ENCODE measurements at places on chromosomes 7 and 10. TPM values are rescaled to one million over a fixed set of nuclear protein-coding genes. Genes with fewer than 3 reads are reported as not detected.
A peak's percentile ranks its signal among the peaks of the same experiment; 100 is the strongest.

DNA sequence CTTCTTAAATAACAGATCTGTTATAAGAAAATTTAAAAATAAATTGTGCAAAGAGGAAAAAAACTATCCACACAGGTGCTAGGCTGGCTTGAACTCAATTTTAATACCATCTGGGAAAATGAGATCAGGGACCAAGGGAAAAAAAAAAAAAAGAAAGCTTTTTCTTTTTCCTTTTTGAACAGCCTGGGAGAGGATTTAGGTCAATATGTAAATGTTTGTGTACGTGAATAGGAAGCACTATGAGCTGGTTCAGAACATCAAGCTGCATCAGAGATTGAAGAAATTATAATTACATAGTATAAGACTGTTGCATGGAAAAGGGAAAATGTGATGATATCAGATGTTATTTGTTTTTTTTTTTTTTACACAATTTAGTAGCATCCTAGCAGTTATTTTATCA is 548.0 kb downstream of the ARL4A start:
- H3K36me3 ChIP-seq: no peaks in the 10 kb centered on the region
- H3K27me3 ChIP-seq: peaks cover 4% of the 10 kb centered on the region
- peaks cover 37% of the 10 kb centered on the region for H3K4me1 ChIP-seq
- H3K27ac ChIP-seq: peak overlapping the region; percentile 82

Gene ITGA8
- total RNA-seq: 0.93 TPM

GRCh38 chr7:83441-83840 is 108.9 kb upstream of the FAM20C start:
- H3K27ac ChIP-seq: no peak overlapping the region
- no peaks in the 10 kb centered on the region for H3K36me3 ChIP-seq
- H3K4me3 ChIP-seq: no peak overlapping the region
- H3K27me3 ChIP-seq: peaks cover 10% of the 10 kb centered on the region
- no peak for DNase-seq

DNA sequence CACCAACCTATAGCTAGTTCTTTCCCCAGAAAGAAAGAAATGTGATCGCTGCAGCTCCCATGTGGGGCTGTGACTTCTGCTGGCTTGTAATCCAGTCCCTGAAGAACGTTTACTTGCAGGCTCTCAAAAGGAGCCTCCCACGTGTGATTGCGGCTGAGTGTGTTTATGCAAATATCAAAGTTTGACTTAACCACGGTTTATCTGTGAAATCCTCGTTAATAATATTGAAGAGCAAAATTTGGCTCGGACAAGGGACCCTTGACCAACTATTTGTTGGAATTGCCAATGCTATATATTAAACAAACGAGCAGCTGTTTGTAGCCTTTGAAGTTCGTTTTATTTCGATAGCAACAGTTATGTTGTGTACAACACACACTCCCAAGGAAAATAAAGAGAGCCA is 470.1 kb upstream of the NRP1 start:
- peaks cover 6% of the 10 kb centered on the region for H3K4me1 ChIP-seq
- H3K4me3 ChIP-seq: no peak overlapping the region
- DNase-seq: no peak

DNA sequence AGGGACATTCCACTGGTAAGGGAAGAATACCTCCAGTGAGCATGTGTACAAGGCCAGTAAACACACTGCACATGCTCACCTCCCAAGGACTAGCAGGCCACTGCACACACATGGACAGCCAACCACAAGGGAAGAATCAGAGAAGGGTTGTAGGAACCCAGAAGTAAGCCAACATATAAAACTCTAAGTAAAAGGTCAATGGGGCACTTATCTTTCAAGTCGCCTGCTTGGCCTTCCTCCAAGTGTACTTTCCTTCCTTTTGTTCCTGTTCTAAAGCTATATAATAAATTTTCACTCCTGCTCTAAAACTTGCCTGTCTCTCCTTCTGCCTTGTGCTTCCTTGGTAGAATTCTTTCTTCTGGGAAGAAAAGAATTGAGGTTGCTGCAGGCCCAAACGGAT is 33.0 kb downstream of the ORC5 start:
- peaks cover 2% of the 10 kb centered on the region for H3K27me3 ChIP-seq
- H3K27ac ChIP-seq: no peak overlapping the region
- no peak for DNase-seq
- H3K4me1 ChIP-seq: no peaks in the 10 kb centered on the region
- no peak overlapping the region for H3K4me3 ChIP-seq
- H3K36me3 ChIP-seq: peaks cover 29% of the 10 kb centered on the region

DNA sequence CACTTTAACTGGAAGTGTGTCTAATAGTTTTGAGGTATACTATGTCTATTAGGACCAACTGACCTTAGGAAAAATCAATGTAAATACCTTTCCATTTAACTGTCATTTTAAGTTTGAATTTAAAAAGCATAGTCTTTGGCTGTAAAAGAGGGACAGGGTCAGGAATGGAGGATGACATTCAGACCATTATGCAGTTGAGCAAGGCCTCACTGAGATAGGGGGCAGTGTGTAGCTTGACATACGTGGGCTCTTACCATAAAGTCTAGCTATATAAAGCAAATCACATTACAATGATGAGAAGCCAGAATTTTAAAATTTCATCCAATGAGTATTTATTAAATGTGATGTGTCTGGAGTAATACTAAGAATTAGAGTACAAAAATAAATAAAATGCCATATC is 17.9 kb downstream of the PALS2 start:
- H3K27me3 ChIP-seq: no peaks in the 10 kb centered on the region
- H3K27ac ChIP-seq: no peak overlapping the region
- no peaks in the 10 kb centered on the region for H3K4me1 ChIP-seq
- no peak for DNase-seq
- no peaks in the 10 kb centered on the region for H3K36me3 ChIP-seq
- H3K4me3 ChIP-seq: no peak overlapping the region

DNA sequence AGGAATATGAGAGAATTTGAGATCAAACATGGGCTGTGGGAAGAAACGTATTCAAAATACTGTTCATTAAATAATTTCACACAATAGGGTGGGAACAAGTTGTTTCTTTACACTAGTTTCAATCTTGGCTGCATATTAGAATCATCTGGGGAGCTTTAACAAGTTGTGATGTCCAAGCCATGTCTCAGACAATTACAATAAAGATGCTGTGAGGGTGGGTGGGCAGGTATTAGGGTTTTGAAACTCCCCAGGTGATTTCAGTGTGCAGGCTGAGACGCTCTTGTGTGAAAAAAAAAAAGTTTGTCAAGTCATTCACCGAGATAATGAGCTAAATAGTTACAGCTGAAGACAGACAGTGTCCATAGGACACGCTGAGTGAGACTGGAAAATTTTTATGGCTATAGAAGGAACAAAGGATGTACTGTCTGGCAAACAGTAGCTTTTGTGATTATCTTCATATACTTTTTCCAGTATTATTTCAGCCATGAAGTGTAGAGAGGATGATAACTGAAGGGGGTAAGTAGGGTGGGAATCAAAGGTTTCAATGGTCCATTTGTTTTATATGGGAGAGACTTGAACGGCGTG is 12.6 kb upstream of the LAMB4 start:
- no peak for DNase-seq
- H3K27me3 ChIP-seq: peaks cover 1% of the 10 kb centered on the region
- H3K4me1 ChIP-seq: peaks cover 3% of the 10 kb centered on the region
- H3K4me3 ChIP-seq: no peak overlapping the region
- H3K36me3 ChIP-seq: peaks cover 4% of the 10 kb centered on the region

- no peak overlapping the region for H3K27ac ChIP-seq
- DNase-seq: no peak
- H3K27me3 ChIP-seq: peaks cover 2% of the 10 kb centered on the region
- H3K4me3 ChIP-seq: no peak overlapping the region
- H3K36me3 ChIP-seq: no peaks in the 10 kb centered on the region
These were observed 69.0 kb downstream of the CDH23 start for GRCh38 chr10:71465551-71466252.

DNA sequence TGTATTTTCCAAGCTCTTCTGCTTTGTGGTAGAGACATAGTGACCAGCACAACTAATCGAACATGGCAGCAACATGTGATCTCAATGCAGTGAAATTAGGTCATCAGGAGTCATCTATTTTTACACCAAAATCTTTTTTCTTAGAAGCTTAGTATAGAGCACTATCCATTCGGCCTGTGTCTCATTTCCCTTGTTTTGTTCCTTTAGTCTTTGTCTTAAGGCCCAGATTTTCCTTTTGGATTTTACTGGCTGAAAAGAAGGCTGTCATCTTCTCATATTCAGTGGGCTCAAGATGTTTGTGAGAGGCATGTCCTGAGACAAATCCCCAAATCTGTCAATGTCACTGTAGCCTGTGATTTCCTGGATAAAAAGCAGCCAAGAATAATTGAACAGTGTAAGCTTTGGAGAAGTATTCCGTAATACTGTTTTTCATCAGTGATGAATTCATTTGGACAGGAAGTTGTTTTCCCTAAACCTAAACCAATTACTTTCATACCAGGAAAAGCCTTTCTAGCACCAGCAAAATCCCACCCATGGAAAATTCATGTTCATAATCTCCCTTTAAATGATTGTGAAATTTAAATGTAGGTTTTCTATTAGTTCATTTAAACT is 55.2 kb downstream of the MAGI2 start:
- H3K4me3 ChIP-seq: no peak overlapping the region
- DNase-seq: no peak
- H3K4me1 ChIP-seq: no peaks in the 10 kb centered on the region
- H3K27ac ChIP-seq: no peak overlapping the region

DNA sequence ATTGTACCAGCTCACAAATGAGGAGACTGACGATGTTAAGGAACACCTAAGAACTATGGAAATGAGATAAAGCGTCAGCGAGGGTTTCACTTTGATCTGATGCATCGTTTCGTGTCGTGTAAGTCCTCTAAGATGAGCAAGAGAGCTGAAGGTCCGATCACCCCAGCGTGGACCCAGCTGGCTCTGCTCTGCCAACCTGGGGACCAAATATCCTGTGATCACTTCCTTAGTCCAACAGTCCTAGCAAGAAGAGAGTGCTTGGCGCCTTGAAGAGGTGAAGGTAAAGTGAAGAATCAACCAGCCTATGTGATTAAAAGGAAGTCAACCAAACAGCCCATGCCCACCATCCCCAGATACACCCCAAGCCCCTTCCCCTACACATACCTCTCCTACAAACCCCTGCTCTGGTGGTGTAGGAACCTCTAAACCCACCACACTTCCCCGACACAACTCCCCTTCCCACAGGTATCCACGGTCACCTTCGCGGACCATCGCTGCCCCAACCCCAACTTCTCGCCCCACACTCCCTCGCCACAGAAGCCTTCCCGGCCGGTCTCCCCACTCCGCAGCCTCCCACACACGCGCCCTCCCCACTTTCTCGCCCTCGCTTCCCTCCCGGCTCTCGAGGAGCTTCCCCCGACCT is 722 bp downstream of the UPF2 start:
- no peaks in the 10 kb centered on the region for H3K36me3 ChIP-seq
- H3K27ac ChIP-seq: peak overlapping the region; percentile 84
- peak overlapping the region; percentile 94 for H3K4me3 ChIP-seq
- H3K27me3 ChIP-seq: peaks cover 4% of the 10 kb centered on the region
- DNase-seq: no peak

GRCh38 chr7:23261843-23262452 is 15.4 kb downstream of the GPNMB start:
- no peaks in the 10 kb centered on the region for H3K4me1 ChIP-seq
- no peaks in the 10 kb centered on the region for H3K27me3 ChIP-seq
- DNase-seq: peak; percentile 60

- H3K27ac ChIP-seq: no peak overlapping the region
- H3K36me3 ChIP-seq: peaks cover 24% of the 10 kb centered on the region
- H3K4me3 ChIP-seq: no peak overlapping the region
- no peak for DNase-seq
These were observed 259.9 kb downstream of the PTPRN2 start for GRCh38 chr7:158327571-158328180.

DNA sequence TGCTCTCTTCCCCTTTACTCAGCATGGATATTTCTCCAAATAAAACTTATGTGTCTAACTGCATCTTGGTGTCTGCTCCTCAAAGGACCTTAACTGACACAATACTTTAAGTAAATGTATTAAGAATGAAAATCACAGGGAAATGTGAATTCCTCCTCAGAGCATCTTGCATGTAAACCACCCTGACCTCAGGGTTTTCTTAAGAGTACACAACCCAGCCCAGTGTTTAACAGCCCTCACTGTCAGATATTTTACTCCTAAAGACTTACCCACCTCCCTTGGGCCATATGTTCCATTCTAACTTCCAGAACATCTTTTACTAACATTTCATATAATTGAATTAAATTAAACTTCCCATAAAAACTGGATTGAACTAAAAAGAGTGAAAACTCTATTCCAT is 315.3 kb downstream of the HPSE2 start:
- H3K27me3 ChIP-seq: no peaks in the 10 kb centered on the region
- no peak overlapping the region for H3K4me3 ChIP-seq
- no peak for DNase-seq
- no peak overlapping the region for H3K27ac ChIP-seq
- no peaks in the 10 kb centered on the region for H3K4me1 ChIP-seq
- no peaks in the 10 kb centered on the region for H3K36me3 ChIP-seq

- no peak overlapping the region for H3K27ac ChIP-seq
- H3K36me3 ChIP-seq: no peaks in the 10 kb centered on the region
- DNase-seq: no peak
- no peaks in the 10 kb centered on the region for H3K4me1 ChIP-seq
- no peak overlapping the region for H3K4me3 ChIP-seq
These were observed 14.2 kb upstream of the MKI67 start for GRCh38 chr10:128140425-128140824.

DNA sequence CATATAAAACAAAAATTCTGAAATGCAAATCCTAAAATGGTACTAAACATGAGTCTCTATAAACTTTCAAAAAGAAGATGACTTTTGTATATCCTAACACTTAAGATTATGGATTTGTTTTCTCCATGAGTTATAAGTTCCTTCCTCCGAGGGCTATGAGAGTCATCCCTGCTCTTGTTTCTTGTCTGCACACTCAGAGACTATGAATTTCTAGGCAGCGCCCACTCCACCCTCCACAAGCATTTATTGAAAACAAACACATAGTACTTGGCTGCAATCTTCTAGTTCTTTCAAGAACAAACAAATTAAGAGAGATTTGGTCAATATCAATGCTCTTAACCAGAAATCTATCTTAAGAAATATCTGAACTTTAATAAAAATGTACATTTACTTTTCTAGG is 211.7 kb downstream of the DKK1 start:
- no peak overlapping the region for H3K4me3 ChIP-seq
- no peaks in the 10 kb centered on the region for H3K4me1 ChIP-seq
- H3K36me3 ChIP-seq: no peaks in the 10 kb centered on the region
- no peak for DNase-seq

- no peaks in the 10 kb centered on the region for H3K36me3 ChIP-seq
- DNase-seq: no peak
- H3K27ac ChIP-seq: peak overlapping the region; percentile 70
- peaks cover 7% of the 10 kb centered on the region for H3K4me1 ChIP-seq
- H3K4me3 ChIP-seq: peak overlapping the region; percentile 84
These were observed 319 bp upstream of the STX1A start for GRCh38 chr7:73719806-73720169.

Gene NEUROD6
- total RNA-seq: not detected

GRCh38 chr10:101564490-101564991 is 23.5 kb downstream of the POLL start:
- peaks cover 2% of the 10 kb centered on the region for H3K36me3 ChIP-seq
- H3K4me3 ChIP-seq: no peak overlapping the region
- peaks cover 16% of the 10 kb centered on the region for H3K27me3 ChIP-seq
- H3K27ac ChIP-seq: no peak overlapping the region
- no peak for DNase-seq

- no peak for DNase-seq
- H3K27ac ChIP-seq: peak overlapping the region; percentile 36
- H3K36me3 ChIP-seq: peaks cover 5% of the 10 kb centered on the region
- peaks cover 10% of the 10 kb centered on the region for H3K4me1 ChIP-seq
These were observed 211.0 kb upstream of the SH2B2 start for GRCh38 chr7:102075553-102076135.

GRCh38 chr10:62231371-62231770 is 37.3 kb downstream of the RTKN2 start:
- H3K4me3 ChIP-seq: no peak overlapping the region
- no peak overlapping the region for H3K27ac ChIP-seq
- no peak for DNase-seq
- H3K4me1 ChIP-seq: no peaks in the 10 kb centered on the region
- H3K36me3 ChIP-seq: no peaks in the 10 kb centered on the region
